IMR-90 (cell line): ENCODE measurements at places on chromosomes 1 and 21. TPM values are rescaled to one million over a fixed set of nuclear protein-coding genes. Genes with fewer than 3 reads are reported as not detected.

DNA sequence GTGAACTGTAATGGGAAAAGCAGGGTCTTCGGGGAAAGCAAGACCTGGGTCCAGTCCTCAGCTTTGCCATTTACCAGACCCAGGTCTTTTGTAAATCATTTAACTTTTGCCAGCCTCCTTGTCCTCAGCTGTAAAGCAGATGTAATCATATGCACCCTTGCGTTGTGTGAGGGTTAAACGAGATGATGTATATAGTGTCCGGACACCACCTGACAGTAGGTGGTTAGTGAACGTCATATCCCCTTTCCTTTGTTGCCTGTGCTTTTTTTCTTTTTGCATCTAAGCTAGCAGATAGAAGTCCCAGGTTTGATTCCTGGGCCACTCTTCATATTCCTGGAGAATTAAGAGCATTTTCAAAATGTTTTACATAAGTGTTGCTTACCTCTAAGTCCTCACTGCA lies 28.5 kb downstream of the IL12RB2 start:
- no peak for DNase-seq

- no peak for DNase-seq
These were observed 28.5 kb downstream of the TUFT1 start for GRCh38 chr1:151568626-151569088.

GRCh38 chr1:39499668-39500067 lies 8.2 kb downstream of the BMP8A start:
- DNase-seq, result no peak

DNA sequence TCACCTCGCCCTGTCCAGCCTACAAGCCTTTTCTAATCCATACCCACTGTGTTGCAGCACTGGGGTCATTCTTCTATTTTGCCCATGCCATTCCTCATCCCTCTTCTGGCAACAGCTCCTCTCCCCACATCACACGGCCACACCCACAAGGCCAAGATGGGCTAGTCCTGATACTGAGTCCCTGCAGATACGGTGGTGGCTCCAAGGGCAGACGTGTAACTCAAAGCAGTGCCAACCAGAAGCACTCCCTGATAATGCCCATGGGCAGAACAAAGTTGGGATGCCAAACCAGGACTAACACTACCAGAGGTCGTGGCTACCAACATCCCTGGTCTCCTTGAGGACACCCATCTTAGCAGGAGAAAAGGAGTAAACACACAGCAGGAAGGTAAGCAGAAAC lies 64.8 kb downstream of the APP start:
- DNase-seq, result no peak

DNA sequence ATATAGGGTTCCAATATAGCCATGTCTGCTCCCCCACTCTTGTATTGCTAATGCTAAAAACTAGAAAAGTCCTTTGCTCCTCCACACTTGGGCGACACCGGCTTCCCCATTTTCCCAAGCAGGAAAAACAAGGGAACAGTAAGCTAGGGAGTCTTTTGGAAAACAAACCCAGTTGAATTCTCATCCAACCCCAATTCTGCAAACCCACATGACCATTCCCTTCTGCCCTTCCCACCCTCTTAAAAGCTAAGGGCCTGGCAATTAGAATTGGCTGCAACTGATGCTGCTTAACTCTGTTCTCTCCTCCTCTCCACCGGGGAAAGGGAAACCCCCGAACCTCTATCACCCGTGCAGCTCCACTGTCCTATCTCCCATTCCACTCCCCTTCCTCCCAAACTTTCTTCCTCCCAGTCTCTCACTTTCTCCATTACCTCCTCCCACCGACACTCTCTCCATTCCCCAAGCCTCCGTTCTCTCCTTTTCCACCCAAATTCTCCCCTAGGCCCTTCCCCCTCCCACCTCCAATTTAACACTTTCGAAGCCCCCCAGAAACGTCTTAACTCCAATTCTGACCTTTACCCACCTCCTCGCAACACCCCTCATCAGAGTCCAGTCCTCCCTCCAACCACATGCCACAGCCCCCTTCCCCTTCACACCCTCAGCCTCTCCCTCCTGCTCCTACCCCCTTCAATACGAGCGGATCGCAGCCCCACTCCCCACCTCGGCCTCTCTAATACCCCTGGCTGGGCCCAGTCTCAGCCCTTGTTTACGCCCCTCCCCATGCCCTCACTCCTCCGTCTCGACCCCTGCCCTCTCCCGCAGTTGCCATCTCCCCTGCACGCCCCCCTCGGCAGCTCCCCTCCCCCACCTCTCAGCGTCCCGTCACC lies 701 bp downstream of the DEDD start:
- DNase-seq, result peak; percentile 24

DNA sequence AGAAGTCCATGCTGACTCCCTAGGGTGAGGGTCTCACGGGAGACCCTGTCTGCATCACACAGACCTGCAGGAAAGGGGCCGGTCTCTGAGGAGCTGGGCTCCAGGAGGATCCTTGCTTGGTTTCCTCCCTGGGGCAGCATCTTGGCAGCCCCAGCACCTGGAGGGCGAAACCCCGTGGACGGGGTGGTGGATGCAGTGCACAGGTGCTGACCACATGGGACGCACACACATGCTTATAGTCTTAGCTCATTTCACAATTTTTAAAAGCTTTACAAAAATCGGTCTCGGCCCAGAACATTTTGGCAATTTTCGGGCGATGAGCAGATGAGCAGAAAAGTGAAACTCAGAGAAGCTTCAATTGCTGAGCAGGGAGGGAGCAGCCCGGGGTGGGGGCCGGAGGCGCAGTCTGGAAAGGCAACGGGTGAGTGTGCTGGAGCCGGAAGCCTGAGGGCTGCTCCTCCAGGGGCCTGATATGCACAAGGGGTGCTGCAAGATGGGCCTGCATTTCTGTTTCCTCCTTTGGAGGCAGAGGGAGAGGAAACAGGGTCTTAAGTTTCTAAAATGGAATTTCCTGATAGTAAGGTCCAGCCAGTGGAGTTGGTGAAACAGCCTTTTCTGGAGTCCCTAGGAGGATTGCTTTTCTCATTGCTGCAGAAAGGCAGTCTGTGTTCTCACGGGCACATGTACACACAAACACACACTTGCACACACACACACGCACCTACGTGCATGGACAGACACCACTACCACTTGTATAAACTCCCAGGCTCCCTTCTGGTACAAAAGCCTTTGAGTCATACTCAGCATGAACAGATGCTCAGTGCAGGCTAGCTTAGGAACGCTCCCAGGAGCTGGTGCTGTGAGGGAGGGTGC lies 60.6 kb downstream of the SCCPDH start:
- DNase-seq, result peak; percentile 47

DNA sequence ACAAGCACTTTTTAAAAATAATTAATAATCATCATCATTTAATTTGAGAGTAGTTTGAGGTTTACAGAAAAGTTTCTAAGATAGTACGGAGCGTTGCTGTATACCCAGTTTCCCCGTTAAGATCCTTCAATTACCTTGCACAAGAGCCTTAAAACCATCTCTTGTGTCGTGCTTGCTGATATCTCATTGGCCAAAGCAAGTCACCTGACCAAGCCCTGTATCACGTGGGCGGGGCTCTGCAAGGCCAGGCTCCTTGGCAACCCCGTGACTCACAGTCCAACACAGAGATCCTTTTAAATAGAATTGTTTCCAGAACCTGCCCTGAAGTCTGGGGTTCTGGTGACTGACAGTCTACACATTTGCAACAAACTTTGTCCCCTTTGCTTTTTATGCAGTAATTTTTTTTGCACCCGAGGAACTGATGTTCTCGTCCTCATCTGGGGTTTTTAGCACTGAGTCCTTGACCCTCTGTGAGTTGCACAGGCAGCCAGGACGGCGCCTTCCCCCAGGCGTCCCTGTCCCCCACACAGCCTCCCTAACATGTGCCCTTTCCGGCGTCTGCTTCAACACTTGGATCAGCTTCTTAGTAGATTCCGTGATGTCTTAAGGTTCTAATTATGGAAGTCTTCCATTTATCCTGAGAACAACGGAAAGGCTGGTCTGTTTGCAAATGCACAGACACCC lies 183.3 kb upstream of the TMEM51 start:
- peak; percentile 87 for DNase-seq

- DNase-seq, result no peak
These were observed 397.2 kb downstream of the KCNH1 start for GRCh38 chr1:210736713-210737112.

DNA sequence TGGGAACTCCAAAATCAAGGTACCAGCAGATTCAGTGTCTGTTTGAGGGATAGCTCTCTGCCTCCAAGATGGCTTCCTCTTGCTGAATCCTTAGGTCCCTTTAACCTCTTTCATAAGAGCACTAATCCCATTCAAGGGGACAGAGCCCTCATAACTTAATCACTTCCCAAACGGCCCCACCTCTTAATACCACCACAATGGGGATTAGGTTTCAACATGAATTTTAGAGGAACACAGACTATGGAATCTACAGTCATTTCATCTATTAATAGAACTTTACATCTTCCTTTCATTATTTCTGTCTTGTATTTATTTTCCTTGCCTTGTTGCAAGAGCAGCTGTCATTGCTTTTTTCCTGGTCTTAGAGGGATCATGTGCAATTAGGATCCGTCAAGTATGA lies 30.3 kb downstream of the HOOK1 start:
- DNase-seq, result no peak

DNA sequence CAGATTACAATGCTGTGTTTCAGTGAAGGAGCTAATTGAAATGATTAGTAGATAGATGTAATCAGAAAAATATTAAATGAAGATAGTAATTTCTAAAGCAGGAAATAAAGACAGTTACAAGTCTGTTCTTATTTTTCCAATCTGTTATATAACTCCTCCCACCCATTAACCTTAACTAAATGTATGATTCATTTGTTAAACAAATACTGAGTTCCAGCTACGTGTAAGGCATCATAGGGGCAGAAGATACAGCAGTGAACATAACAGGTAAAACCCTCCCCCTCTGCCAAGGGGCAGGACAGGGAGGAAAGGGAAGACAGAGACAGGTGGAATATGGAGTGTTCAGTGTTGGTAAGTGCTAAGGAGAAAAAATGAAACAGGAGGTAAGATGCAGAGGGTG lies at the start of gene FAM177B:
TSS of gene FAM177B (plus strand) at position 231 of the 400 bp plus-strand sequence. CDS start 9,344 bp downstream, outside the sequence.
- peak; percentile 21 for DNase-seq

DNA sequence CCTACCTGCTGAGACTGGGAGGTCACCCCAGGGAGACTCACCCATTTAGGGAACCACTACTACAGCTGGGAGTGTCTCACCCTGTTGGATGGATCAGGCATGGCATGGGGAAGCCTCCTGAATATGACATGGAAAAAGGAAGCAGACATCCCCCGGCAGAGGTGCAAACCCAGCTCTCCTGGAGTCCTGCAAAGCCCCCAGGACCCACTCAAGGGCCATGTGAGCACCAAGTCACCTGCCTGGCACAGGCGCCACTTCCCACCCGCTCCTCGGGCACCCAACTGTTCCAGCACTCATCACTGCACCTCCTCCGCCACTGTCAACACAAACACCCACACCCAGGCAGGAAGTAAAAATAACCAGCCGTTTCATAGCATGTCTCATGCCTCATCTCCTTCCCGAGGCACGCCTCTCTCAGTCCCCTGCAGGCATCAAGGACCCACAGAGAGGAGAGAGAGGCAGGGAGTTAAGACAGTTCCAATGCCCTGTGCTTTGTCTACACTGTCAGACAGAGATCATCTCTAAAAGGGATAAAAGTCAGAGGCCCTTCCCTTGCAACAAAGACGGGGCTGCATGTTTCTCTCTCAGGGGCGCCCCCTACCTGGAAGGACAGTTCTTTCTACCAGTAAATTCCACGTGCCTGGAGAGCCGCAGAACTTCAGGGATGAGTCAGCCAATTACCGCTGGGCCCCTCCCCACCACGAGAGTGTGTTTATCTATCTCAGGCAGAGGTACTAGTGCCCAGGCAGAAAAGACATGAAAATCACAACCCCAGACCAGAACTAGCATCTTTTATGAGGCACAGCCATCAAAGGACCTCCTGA lies 150.1 kb upstream of the SOD1 start:
- no peak for DNase-seq

DNA sequence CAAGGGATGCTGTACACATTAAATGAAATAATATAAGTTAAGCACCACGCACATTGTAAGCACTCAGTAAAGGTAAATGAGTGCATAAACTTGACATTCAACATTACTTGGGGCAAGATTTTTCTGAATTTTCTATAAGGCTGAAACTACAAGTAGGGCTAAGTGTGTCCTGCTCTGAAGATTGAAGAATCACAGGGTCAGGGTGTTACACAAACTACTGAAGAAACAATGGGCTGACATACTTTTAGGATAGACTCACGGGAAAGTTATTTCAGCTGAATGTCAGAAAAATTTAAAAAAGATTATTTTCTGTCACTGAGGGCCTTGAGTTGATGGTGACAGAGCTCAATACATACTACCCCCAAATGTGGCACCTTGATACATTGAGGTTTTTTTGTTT lies 644.2 kb upstream of the PLXNA2 start:
- no peak for DNase-seq

DNA sequence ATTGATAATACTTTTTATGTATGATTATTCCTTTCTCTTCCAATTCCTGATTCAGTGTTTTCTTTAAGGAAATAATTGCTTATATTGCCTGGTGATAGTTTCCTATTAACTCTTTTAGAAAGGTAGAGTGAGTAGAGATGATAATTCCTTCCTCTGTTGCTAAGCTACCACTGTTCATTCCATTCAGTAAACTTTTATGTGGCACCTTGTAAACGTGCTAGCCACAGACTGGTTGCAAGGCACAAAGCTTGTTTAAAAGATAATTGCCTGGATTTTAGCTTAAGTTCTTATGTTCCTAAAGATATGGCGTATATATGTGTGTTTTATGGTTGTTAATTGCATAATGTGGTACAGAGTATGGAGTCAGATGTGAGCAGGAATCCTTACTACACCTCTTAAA lies 3.2 kb downstream of the ZFYVE9 start:
- DNase-seq, result no peak

DNA sequence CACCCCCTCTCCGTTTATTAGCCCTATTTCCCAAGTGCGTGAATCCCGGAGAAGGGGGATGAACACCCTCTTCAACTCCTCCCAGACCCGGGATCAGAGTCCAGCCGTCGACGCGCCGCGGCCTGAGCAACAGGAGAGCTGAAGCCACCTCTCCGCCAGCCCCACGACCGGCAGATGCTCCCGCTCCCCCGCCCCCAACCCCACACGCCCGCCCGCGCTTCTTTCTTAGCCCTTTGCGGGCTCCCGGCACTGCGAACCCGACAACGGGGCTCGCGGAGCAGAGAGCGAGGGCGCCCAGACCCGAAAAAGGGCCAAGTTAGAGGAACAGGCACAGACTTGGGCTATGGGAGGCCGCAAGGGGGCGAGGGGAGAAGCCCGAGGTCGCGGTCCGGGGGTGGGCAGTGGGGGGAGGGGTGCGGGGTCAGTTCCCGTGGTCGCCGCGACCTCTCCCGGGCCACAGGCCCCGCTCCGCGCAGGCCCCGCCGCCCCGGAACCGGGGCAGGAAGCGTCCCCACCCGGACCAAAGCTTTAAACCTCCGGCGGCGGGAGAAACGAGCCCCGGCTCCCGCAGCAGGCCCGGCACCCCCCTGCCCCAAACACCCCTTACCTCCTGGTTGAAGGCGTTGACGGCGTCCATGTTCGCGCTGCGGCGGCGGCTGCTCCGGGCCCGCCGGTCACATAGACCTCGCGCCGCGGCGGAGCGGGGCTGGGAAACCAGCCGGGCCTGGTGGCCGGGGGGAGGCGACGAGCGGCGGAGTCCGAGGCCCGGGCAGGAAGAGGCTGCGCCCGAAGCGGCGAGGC lies 662 bp downstream of the SCAF4 start:
- DNase-seq, result no peak

- no peak for DNase-seq
These were observed 10.2 kb downstream of the A3GALT2 start for GRCh38 chr1:33310702-33311101.

LAPTM5 gene
- total RNA-seq, result under 0.01 TPM in 1 of 2 replicates, not detected in the other

TIE1 gene
- total RNA-seq, result 2.3 and 3.3 TPM in 2 replicates

TSPAN2 gene
- total RNA-seq, result 0.18 and 0.83 TPM in 2 replicates

C1orf116 gene
- total RNA-seq, result under 0.01 TPM in 1 of 2 replicates, not detected in the other
